ENCODE measurements at places on chromosomes 12 and 14. TPM values are rescaled to one million over a fixed set of nuclear protein-coding genes. Genes with fewer than 3 reads are reported as not detected.

- H3K27ac ChIP-seq: no peak overlapping the region
- H3K4me1 ChIP-seq: no peaks in the 10 kb centered on the region
- no peak overlapping the region for H3K4me3 ChIP-seq
- H3K27me3 ChIP-seq: peaks cover 9% of the 10 kb centered on the region
- no peak for DNase-seq
- H3K36me3 ChIP-seq: no peaks in the 10 kb centered on the region
Measured at GRCh38 chr14:76434220-76434619, 58.3 kb downstream of the ESRRB start.

The OTOGL gene
- not detected for polyA plus RNA-seq

The CIROP gene
- not detected for polyA plus RNA-seq

GRCh38 chr12:114245555-114245954 lies 160.4 kb downstream of the TBX5 start:
- no peaks in the 10 kb centered on the region for H3K4me1 ChIP-seq
- no peak overlapping the region for H3K4me3 ChIP-seq
- H3K27me3 ChIP-seq: peaks cover 10% of the 10 kb centered on the region
- H3K36me3 ChIP-seq: peaks cover 4% of the 10 kb centered on the region
- DNase-seq: no peak
- H3K27ac ChIP-seq: no peak overlapping the region

The GIT2 gene
- polyA plus RNA-seq: 67.4 TPM

The RAPGEF3 gene
- polyA plus RNA-seq: 0.08 TPM

GRCh38 chr14:96482986-96483385 lies 19.2 kb upstream of the PAPOLA start:
- no peak overlapping the region for H3K27ac ChIP-seq
- peaks cover 8% of the 10 kb centered on the region for H3K4me1 ChIP-seq
- H3K4me3 ChIP-seq: no peak overlapping the region

GRCh38 chr14:71833476-71833875 lies 98.8 kb upstream of the RGS6 start:
- H3K36me3 ChIP-seq: no peaks in the 10 kb centered on the region
- no peaks in the 10 kb centered on the region for H3K27me3 ChIP-seq
- H3K4me1 ChIP-seq: no peaks in the 10 kb centered on the region
- no peak overlapping the region for H3K4me3 ChIP-seq
- H3K27ac ChIP-seq: no peak overlapping the region

The VWF gene
- polyA plus RNA-seq: not detected

Data from naive thymus-derived CD8-positive, alpha-beta T cell (primary cell).